ENCODE measurements at places on chromosomes 7 and 10.
A peak's percentile ranks its signal among the peaks of the same experiment; 100 is the strongest.

DNA sequence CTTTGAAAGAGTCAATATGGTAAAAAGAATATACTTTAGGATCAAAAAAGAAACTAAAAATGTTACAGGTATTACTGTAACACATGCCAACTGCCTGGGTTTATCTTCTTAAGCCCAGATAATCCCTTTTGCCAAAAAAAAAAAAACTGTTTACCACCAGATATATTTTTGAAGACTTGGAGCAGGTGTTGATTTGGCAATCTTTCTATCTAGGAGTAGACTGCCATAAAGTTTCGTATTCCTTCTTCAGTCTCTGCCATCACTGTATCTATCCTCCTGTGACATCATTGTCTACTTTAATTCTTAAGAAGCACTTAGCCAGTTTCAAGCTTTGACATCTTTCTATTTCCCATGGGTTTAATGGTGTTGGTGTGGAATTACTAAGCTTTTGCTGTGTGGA, 161.0 kb downstream of the ST7 start:
- ATAC-seq, result no peak

GRCh38 chr7:143237366-143237765, 15.5 kb downstream of the TAS2R40 start:
- ATAC-seq, result no peak

GRCh38 chr7:92643821-92644220, 53.6 kb upstream of the FAM133B start:
- no peak for ATAC-seq

DNA sequence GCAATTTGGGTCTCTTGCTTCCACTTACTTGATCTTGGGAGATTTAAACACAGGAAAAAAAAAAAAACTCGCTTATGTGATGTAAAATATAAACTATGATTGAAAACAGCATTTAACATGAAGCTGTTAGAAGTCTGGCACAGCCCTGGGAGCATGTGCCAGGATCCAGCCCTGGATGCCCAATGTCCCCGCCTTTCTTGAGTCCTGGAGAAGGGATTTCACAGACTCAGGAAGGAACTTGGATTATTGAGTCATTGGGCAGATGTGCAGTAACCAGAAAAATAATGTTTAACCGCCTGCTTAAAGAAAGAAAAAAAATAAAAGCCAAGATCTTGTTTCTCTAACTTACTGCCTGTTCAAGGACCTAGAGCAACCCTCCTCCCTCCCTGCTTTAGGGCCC, 3.7 kb upstream of the JCAD start:
- ATAC-seq, result no peak

DNA sequence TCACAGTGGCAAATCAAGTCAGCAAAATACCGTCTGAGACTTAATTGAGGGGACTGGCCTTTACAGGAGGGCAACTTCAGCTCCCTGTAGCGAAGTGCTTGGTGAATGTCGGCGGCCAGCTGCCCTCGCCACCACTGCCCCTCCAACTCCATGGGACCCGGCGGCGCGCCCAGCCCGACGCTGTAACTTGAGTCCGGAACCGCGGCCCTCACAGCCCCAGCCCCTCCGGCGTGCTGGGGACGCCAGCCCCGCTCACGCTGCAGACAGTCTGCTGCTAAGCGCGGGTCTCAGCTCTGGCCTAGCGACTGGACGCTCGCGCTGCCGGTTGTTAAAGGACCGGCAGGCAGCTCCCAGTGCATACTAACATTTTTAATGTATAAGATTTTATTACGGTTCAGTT, 113.4 kb upstream of the NUPR2 start:
- ATAC-seq, result no peak

GRCh38 chr10:49172061-49172776, 16.0 kb downstream of the TMEM273 start:
- ATAC-seq, result peak; percentile 45

DNA sequence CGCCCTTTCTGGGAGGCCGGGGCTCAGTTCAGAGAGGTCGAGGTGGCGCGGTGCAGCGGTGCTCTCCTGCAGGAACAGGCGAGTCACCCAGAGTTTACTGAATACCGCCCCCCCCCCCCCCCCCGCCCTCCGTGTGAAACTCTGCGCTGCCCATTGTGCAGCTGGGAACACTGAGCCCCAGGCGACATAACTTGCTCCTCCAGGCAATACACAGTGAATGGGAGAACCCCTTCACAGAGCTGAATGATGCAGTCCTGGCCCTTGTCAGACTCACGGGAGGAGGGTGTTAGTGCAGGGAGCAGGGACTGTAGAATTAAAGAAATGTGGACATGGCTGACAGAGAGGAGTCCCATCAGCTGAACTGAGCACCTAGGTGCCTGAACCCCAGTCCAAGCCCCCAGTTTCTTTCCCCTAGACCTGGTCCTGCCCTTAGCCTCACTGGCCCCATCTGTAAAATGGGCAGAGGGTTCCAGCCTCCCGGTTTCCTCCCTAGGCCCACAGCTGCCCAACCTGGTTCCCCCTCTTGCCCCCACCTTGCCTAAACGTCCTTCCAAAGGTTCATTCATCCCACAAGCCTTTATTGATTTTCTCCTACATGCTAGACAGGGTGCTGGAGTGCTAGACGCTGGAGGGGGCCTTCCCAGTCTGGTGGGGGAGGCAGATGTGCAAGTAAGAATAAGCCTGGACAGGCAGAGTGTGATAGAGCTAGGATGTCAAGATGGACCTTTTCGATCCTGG, 869 bp upstream of the LOXL4 start:
- no peak for ATAC-seq

GRCh38 chr10:58555170-58555929, 42.7 kb downstream of the BICC1 start:
- ATAC-seq, result no peak

- ATAC-seq, result no peak
Measured at GRCh38 chr7:63077841-63078240, 920.8 kb upstream of the ZNF722 start.

DNA sequence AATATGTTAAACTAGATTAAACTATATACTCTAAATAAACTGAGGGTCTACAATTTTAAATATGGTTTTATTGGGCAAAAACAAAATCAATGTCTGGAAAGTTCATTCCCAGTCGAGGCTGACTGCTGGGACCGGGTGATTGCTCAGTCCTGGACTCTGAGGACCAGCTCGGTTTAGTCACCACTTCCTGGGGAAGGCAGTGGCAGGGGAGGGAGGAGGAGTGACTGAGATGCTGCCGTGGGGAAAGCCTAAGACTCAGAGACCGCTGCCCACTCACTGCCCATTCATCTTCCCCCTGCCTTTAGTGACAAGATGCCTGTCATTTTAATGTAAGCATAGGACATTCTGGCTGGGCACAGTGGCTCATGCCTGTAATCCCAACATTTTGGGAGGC, 29.0 kb downstream of the ATOH7 start:
- ATAC-seq, result no peak

GRCh38 chr7:41030673-41031072, 672.2 kb downstream of the INHBA start:
- ATAC-seq, result no peak

DNA sequence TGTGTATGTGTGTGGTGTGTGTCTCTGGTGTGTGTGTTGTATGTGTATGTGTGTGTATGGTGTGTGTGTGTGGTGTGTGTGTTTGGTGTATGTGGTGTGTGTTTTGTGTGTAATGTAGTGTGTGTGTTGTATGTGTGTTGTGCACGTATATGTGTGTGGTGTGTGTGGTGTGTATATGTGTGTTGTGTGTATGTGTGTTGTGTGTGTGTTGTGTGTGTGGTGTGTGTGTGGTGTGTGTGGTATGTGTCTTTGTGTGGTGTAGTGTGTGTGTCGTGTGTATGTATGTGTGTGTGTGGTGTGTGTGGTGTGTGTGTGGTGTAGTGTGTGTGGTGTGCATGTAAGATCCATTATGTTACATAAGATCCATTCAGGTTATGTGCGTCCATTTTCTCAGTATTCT, 21.9 kb upstream of the VIPR2 start:
- ATAC-seq, result no peak

- ATAC-seq, result no peak
Measured at GRCh38 chr7:148702876-148703670, 4.4 kb downstream of the CUL1 start.

- ATAC-seq, result no peak
Measured at GRCh38 chr7:105279688-105280007, 109.1 kb downstream of the SRPK2 start.

DNA sequence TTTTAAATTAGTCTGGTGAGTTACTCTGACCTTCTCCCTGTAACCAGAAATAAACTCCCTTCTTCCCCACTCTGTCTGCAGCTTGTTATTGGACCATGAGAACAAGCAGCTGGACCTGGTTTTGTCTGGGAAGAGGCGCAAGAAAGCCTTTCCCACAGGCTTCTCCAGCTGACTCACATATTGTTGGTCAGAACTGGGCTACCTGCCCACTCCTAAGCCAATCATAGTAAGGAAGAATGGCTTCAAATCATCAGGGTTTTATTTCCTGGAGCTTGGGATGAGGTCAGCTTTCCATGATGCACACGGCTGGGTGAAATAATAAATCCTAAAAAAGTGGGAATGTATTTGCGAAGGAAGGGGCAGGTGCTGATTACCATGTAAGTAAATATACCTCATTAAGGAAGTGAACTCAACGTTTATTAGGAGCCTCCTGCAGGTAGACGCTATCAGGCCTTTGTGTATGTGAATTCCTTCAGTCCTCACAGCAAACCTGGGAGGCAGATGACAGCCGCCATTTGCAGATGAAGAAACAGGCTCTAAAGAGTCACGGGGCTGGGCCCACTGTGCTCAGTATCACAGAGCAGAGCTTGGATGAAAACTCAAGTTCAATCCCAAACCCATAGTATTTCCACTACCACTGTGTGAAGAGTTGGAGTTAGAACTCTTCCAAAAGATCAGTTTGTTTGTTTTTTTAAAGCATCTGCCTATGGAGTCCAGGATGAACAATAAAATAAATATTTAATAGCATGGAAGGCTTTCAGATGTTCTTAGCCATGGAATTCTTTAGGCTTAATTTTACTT, 32.8 kb downstream of the IL15RA start:
- no peak for ATAC-seq

DNA sequence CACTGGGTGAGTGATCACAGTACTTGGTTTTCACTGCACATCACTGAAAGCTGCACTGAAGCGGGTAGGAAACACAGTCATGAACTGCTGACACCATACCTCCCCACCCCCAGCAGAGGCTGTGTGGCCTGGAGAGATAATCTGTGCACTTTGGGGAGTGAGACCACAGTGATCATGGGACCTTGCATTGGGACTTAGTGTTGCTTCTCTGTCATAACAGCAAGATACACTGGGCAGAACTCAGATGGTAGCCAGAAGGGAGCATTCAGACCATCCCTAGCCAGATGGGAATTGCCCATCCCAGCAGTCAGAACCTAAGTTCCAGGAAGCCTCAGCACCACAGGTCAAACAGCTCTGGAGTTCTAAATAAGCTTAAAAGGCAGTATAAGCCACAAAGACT, 346.4 kb upstream of the TMEM229A start:
- ATAC-seq, result no peak

GRCh38 chr7:32670110-32671025, 175.1 kb downstream of the AVL9 start:
- ATAC-seq, result no peak

- ATAC-seq, result no peak
Measured at GRCh38 chr7:127953423-127954356, 77.5 kb downstream of the LRRC4 start.

DNA sequence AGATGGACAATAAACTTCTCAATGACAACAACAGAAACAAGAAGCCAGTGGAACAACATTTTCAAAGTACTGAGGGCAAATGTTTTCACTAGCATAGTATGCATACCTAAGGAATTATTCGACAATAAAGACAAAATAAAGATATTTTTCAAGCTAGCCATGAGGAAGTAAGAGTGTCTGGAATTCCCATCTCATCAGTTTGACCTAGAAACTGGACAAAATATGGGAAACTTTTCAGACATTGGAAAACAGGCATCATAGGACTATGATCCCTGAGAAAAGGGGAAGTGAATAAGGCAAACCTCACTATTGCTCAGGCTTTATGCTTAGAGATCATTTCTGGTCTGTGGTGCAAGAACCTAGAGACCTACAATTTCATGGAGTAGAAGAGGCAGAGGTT, 86.3 kb downstream of the OAT start:
- no peak for ATAC-seq

GRCh38 chr7:3153118-3153517, 109.5 kb upstream of the CARD11 start:
- no peak for ATAC-seq

DNA sequence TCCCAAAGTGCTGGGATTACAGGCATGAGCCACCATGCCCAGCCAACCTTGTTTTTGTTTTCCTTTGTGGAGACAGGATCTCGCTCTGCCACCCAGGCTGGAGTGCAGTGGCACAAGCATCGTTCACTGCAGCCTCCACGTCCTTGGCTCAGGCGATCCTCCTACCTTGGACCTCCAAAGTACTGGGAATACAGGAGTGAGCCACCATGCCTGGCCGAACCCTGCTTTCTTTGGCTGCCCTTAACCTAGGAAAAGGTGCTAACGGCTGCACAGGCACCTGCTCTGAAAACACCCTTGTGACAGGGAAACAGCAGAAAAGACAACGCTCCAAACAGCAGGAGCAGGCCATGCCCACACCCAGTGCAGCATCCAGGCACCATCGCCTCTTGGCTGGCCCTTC, 71.9 kb downstream of the OAT start:
- ATAC-seq, result no peak

- ATAC-seq, result no peak
Measured at GRCh38 chr10:44476409-44477045, 91.6 kb upstream of the CXCL12 start.

DNA sequence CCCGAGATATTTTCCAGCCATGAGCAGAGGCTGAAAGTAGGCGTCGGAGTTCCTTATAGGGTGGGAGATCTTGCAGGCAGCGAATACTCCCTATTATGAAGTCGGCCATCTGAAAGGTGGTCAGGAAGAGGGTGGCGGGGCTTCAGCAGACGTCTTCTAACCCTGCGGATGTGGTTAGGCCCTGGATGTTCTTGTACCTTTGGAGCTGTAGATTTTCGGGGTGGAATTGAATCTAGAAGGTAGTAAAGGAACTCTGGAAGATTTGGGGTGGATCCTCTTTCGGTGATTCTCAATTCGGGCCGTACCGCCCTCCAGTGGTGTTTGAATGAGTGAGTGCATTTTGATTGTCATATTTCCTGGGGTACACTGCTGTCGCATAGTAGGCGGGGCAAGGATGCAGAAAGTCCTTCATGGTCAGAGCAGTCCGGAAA, 635 bp downstream of the NUP205 start:
- ATAC-seq, result peak; percentile 81

GRCh38 chr7:55061726-55062499, 43.1 kb downstream of the EGFR start:
- ATAC-seq, result no peak

- ATAC-seq, result no peak
Measured at GRCh38 chr10:69736886-69737641, 64.6 kb upstream of the COL13A1 start.

DNA sequence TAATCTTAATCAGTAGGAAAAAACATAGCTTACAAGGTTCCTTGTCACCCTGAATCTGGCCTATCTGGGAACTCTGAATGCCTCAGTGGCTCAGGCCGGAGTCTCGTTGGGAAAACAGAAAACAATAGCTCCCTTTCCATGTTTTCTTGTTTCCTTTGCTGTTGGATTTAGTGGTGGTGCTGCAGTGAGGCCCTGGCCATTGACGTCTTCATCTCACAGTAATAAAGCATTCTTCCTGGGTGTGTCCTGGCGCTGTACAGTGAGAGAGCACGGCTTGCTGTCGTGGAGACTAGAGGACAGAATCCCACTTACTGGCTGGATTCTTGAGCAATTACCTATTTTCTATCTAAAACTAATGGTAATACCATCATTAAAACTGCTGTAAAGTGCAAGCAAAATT, 1.3 kb upstream of the SPOCK2 start:
- ATAC-seq, result no peak

Measured in stimulated activated memory B cell treated with anti-CD40 and anti-IgM and Interleukin-4, amounts not matched to agents 10 μg/mL and 1 μg/mL and 100 μg/mL, for 72 hours (primary cell).